ENCODE measurements at places on chromosomes 5 and 9.

- no peak for DNase-seq
These were observed 106.5 kb upstream of the LARP1 start for GRCh38 chr5:154648706-154649105.

GRCh38 chr5:13529300-13529699 is 415.2 kb downstream of the DNAH5 start:
- DNase-seq = no peak

- no peak for DNase-seq
These were observed 179.5 kb upstream of the MAST4 start for GRCh38 chr5:66416698-66417097.

DNA sequence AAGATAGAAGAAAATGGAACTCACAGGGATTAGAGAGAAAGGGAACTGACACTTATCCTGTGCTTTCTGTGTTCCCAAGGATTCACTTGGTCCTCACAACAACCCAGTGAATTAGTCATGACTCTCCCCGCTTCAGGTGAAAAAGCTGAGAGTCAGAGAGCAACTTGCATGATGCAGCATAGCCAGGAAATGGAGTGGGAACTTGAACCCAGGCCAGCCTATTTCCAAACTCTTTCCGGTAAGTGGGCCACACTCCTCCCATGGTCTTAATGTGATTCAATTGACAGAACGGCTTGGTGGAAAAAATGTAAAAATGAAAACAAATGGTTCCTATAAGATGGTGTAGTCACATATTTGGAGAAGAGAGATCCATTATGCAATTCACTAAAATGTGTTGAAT is 45.9 kb upstream of the CEMIP2 start:
- DNase-seq = peak; percentile 29

DNA sequence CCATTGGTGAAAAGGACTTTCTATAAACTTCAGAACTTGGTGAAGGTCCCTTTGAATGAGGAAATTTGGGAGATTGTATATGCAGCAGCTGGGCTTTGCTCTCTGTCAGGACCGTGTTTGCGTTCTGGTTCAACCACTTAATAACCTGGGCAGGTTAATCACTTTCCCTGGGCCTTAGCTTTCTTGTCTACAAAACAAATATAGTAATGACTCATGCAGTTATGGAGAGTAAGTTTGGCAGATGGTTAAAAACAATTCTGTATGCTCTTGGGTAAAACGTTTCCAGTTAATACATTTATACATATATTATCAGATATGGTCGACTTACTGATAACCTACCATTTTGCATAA is 197.0 kb downstream of the ARHGEF28 start:
- DNase-seq = peak; percentile 84

DNA sequence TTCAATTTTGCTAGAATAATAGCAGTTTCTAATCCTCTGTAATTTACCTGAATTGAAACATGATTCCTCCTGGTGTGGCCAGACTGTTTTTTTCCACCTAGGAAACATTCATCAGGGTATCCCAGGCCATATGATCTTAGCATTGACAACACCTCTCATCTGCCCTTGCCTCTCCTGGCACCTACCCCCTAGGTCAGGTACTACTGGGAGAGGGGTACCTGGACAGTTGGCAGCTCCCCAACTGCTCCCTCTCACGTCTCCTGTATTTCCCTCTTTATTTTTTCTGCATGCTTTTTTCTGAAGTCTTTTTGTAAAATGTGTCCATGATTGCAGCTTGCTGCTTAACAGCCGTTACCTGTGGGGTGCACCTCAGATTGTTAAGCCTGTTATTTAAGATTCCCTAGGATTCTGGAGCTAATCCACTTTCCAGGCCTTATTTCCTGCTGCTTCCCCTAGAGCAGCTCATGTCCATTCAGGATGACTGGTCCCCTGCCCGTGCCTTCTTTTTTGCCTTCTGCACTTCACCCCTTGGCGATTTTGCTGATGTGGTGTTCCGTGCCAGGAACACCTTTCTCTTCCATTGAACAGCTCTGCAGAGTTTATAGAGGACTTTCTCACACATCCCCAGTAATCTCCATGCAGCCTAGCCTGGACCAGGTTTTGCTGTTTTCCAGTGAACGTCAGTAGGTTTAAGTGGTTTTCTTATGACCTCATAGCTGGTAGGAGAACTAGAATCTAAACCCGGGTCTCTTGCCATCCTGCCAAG is 33.6 kb downstream of the SNX30 start:
- peak; percentile 57 for DNase-seq
